GM23248 (cell line): ENCODE measurements at places on chromosomes 3 and 15. TPM values are rescaled to one million over a fixed set of nuclear protein-coding genes. Genes with fewer than 3 reads are reported as not detected.

The SEMA3F gene
- total RNA-seq: 3.2 and 3.5 TPM in 2 replicates

The MED12L gene
- total RNA-seq: 0.13 and 0.32 TPM in 2 replicates

GRCh38 chr3:151382671-151383070 is 1.9 kb downstream of the P2RY12 start:
- DNase-seq: no peak

The SLC27A2 gene
- total RNA-seq: not detected in 2 replicates

- no peak for DNase-seq
Observed at GRCh38 chr3:16999871-17000270, 115.1 kb downstream of the PLCL2 start.

The FBLN2 gene
- total RNA-seq: 636 and 646 TPM in 2 replicates

- peak; percentile 5 for DNase-seq
Observed at GRCh38 chr3:118909763-118910162, 124.9 kb downstream of the IGSF11 start.

DNA sequence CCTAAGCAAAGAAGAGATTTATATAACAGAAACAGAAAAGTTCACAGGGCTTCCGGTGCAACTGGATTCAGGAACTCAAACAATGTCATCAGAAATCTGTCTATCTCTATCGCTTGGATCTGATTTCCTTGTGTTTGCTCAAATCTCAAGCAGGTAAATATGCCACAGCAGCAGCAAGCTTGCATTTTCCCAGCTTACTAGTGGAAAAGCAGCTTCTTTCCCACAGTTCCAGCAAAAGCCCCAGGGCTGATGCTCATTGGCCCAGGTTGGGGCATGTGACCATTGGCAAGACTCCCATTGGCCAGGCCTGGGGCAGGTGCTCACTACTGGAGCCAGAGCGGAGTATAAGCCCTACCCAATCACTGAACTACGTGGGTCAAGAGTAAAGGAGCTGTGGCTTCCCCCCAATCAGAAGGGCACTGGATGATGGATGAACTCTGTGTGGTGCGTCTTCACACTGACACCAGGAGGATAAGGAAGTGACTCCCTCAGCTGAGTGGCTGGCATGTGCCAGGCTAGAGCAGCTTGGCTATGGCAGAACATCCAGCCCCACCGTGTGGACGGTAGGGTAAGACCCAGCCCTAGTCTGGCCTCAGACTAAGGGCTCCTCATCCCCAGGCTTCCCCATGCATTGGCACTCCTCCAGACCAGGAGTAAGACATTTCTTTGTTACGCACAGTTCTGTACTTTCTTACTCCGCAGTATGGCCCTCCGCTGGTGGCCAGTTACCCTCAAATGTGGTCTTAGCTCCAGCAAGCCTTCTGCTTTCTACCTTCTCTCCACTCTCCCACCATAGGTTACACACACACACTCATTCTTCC is 13.1 kb upstream of the VIPR1 start:
- no peak for DNase-seq
